ENCODE measurements at places on chromosomes 1 and 21. TPM values are rescaled to one million over a fixed set of nuclear protein-coding genes. Genes with fewer than 3 reads are reported as not detected.

The ZRANB2 gene
- total RNA-seq = 61.9 TPM

The TGFB2 gene
- 1.6 TPM for total RNA-seq

The PERM1 gene
- total RNA-seq = not detected

DNA sequence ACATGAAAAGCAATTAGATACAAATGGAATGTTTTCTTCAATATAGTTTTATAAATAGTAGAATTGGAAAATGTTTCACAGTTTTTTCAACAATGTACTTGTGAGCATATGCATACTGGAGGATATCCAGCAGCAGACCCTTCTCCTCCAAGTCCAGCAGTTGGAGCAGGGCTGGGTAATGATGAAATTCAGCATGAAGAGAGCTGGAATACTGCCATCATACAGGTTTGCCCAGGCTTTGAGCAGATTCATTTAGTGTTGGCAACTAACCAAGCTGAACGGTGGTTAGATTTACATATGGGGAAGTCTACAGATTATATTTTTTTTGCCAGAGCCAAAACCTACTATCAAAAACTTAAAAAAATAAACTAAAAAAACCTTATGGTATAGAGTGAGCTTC lies 38.3 kb downstream of the WDR3 start:
- no peak for DNase-seq

The LCE3E gene
- not detected for total RNA-seq

The TCHH gene
- 1.1 TPM for total RNA-seq

DNA sequence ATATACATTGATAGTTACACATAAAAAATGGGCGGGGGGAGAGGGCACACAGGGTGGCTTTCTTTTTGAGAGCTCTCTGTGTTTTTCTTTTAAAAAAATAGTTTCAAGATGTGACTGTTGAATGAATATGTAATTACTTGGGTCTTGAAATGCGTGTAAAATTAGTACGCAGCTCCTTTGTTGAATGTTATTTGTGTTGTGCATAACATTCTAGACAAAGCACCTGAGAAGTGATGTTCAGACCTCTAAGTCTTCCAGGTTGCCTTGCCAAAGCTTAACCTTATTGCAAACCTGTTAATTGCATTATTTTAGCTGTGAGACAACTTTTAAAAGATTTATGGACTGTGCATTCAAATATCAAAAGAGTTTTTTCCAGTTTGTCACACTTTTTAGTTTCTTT lies 5.4 kb downstream of the PBX1 start:
- DNase-seq = no peak

The DAB1 gene
- 1.9 TPM for total RNA-seq

DNA sequence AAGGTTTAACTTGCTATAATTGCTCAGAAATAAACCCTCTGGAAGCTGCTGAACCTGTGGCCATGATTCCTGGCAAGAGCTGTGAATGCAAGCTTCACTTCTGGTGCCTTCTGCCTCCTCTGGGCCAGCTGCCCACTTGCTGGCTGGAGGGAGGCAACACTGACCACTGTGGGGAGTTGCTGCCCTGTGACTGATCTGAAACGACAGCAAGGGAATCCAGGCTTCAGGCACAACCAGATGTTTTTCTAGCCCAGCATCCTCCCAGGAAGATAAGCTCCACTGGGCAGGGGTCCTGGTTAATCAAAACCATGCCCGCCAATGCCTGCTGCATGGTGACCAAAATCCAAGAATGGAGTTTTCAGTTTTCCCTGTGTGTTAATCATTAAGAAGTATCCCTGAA lies 180.0 kb upstream of the HMGB4 start:
- no peak for DNase-seq

- DNase-seq = no peak
Measured at GRCh38 chr1:216793303-216793702, 70.1 kb upstream of the ESRRG start.

The DEPDC1 gene
- not detected for total RNA-seq

The RGS18 gene
- 7.3 TPM for total RNA-seq

- no peak for DNase-seq
Measured at GRCh38 chr1:97451944-97452343, 468.9 kb downstream of the DPYD start.

- DNase-seq = no peak
Measured at GRCh38 chr1:12417389-12417788, 187.6 kb downstream of the VPS13D start.

DNA sequence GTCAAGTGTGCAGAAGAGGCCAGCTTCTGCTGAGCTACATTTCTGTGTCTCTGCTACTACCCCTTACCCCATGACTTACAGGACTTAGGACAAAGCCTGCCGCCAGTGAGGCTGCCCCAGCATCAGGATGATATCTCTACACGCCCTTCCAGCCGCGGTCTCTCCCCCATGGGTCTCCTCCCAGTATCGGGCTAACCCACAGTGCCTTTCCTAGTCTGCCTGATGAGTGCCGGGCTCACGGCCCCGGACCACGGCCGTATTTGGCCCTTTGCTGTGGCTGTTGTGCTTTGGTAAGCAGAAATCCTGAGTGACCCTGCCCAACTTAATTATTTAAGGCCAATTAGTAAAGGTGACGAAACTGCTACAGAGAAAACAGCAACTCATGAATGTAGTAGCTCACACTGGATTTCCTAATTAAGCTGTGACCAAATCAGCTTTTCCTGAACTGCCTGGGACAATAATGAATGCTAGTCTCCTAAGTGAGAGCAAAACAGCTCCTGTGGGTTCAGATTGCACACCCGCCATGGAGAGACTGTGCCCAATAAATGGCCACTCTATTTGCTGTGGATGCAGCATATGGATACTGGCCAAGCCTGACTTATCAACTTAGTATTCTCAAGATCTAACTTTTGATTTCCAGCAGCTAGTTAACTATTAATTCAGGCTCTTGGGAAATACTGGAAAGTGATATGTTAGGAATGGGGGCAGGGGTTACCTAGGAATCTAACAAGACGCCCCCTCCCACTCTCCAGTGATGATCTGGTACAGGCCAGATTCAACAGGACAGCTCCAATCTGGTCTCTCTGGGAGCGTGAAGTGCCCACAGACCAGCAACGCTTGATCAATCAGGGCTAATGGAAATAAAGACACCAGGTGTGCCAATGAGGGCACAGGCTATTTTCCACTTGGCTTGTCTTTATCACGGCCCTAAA lies 123.3 kb upstream of the IFFO2 start:
- no peak for DNase-seq

DNA sequence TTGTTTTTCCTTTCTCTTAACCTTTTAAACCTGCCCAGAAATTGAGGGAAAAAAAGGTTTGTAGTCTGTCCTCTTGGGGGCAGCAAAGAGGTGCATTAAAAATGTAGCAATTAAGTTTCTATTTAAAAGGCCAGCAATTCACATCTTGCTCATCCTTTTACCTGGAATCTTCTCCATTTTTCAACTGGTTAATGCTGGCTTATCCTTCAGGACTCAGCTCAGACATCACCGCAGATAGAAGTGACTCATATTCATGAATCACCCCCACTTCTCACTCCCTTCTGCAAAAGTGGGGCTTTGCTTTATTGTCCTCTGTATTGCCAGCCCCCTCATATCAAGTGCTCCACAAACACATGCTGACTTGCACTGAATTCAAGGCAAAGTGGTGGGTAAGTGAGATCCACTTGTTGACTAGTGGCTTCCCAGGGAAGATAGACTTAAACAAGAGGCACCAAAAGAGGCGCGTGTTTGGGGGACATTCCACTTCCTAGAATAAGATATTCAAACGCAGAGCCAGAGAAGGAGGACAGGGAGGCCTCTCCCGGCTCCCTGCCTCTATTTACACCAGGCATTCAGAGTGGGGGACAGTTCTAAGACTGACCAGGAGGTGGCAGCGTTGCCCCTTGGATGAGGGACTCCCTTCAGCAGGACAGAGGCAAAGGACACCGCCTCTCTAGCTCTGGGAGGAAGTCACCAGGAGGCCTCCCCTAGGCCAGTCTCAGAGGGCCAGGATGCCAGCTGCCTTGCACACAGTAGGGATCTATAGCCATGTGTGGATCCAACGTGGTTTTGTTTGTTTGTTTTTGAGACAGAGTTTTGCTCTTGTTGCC lies 23.2 kb upstream of the ZNF648 start:
- DNase-seq = no peak

The EXO5 gene
- 6.3 TPM for total RNA-seq

- DNase-seq = no peak
Measured at GRCh38 chr1:244052016-244052727, 1.1 kb downstream of the ZBTB18 start.

GRCh38 chr1:179195376-179195775 lies 34.1 kb downstream of the ABL2 start:
- no peak for DNase-seq

DNA sequence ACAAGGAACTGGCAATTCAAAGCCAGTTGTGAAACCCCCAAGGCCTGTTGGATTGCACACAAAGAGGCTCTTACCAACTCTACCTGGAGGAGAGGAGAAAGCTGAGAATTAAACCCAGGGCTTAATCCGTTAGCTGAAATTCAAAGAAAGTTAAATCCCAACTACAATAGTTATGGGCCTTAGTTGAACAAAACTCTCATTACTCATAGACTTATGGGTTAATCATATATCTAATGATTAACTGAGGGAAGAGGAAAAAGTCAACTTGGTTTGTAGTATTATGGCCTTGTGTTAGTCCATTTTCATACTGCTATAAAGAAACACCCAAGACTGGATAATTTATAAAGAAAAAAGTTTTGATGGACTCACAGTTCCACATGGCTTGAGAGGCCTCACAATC lies 838.2 kb upstream of the ADGRL2 start:
- DNase-seq = no peak

Measured in mesenteric fat pad (tissue), 1 donor.